Bronchial epithelial cell (primary cell): ENCODE measurements at places on chromosomes 4 and X. TPM values are rescaled to one million over a fixed set of nuclear protein-coding genes. Genes with fewer than 3 reads are reported as not detected.

The LRIT3 gene
- under 0.01 TPM in 2 replicates for total RNA-seq

GRCh38 chrX:46165411-46165810 is 379.8 kb downstream of the ZNF674 start:
- peak; percentile 81 for DNase-seq

DNA sequence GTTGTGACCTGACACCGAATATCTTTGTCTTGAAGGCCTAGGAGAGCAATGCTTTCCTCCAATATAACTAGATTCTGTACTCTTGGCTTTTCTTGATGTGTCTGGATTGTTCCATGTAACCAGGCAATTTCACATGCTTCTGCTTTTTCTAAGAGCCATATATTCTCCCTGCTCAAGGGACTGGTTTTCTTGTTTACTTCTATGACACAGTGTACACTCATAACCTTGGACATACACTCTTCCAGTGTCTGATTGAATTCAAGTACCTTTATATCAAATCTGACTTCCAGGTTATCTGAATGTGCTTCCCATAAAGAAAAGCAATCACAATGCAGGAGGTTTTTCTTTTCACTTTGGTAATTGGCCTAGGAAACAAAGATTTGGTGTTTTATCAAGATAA is 17.4 kb upstream of the EIF4E start:
- peak; percentile 75 for DNase-seq

The SLC49A3 gene
- 0.53 and 1.7 TPM in 2 replicates for total RNA-seq

GRCh38 chr4:163077680-163078079 is 89.0 kb downstream of the NAF1 start:
- peak; percentile 7 for DNase-seq

DNA sequence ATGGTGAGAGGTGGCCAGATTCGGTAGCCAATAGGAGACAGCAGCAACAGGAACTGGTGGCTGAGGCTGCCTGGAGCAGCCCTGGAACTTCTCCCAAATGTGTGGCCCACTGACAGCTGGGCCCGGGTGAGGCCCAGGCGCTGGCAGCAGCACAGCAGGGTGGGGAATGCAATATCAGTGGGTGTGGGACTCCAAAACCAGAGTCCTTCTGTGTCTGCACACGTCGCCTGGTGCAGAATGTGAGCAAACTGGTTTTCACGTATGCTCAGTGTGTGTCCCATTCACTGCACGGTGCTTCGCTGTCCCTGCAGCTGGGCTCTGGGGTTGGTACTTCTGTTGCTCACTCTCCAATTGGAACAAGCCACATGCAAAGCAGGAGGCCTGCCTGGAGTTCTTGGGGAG is 14.4 kb upstream of the CENPU start:
- DNase-seq = peak; percentile 88

The PLK4 gene
- total RNA-seq = 0.53 and 1.7 TPM in 2 replicates

DNA sequence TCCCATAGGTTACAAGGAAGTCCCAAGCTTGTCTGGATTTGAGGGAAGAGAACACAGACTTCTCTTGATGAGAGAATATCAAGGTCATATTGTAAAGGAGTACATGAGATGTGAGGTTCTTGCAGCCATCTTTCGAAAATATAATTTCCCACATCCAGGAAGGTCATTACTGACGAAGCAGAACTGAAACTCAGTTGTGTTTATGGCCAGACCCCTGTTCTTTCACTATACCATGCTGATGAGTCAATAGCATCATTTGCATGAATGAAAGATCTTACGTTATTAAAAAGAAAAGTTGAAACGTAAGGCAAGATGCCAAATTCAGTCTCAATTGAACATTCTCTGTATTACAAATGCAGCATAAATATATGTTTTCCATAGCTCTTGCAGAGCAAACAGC is 14.2 kb upstream of the CCDC149 start:
- no peak for DNase-seq

The MAGEB2 gene
- total RNA-seq = not detected in 2 replicates

The GPR82 gene
- total RNA-seq = not detected in 2 replicates

GRCh38 chr4:2832309-2832980 is 11.2 kb upstream of the ADD1 start:
- DNase-seq = no peak

- no peak for DNase-seq
Observed at GRCh38 chrX:943035-943434, 269.4 kb downstream of the CRLF2 start.

GRCh38 chr4:158316264-158316663 is 106.0 kb downstream of the TMEM144 start:
- DNase-seq = no peak

The UGT2A1 gene
- total RNA-seq = not detected in 2 replicates

DNA sequence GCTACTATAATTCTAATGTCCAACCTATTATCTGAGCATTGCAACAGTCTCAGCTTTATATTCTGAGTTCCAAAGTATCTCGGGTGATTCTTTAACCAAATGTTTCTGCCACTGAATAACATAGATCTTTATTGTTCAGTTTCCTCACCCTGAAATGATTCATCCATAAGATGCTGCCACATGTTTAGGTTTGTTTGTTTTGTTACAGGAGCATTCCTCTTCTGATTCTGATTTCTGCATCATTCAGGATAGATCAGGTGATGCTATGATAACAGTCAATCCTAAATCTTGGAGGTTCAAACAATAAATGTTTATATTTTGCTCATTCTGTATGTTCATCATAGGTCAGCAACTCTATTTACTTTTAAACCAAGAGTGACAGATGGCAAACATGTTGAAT is 927.6 kb downstream of the PCDH7 start:
- DNase-seq = peak; percentile 89

- DNase-seq = no peak
Observed at GRCh38 chr4:38865445-38865844, 2.2 kb upstream of the FAM114A1 start.

GRCh38 chrX:35340465-35340864 is 397.9 kb downstream of the FAM47B start:
- DNase-seq = peak; percentile 72

- DNase-seq = peak; percentile 47
Observed at GRCh38 chr4:47383829-47384427, 79.6 kb downstream of the COMMD8 start.

DNA sequence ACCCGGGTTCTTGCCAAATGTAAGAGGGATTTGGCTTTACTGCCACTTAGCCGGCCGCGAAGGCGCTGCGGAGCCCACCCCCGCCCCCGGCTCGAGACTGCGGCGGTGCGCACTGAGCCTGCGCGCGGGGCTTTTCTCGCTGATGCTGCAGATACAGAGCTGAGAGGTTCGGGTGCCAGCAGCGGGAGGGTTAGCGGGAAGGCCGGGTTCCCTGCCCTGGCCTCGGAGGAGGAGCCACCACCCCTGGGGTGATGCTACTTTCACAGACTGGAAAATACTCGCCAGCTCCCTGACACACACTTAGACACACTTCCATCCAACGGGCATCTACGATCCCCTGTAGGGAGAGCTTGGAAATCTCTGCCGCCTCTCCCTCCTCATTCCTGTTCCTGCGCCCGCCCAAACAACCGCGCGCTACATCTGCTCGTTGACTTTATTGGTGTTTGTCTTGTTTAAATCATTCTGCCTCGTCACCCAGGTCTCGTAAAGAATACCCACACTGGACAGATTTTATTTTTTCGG is 2.1 kb upstream of the PCDH7 start:
- peak; percentile 42 for DNase-seq

The IGFBP7 gene
- 89.9 and 92.9 TPM in 2 replicates for total RNA-seq

- no peak for DNase-seq
Observed at GRCh38 chr4:84392951-84393590, 106.0 kb downstream of the NKX6-1 start.
